ENCODE measurements at places on chromosomes 5 and 9.

- DNase-seq = no peak
Measured at GRCh38 chr9:14987858-14988257, 77.6 kb upstream of the FREM1 start.

GRCh38 chr9:20290257-20290656, 332.0 kb downstream of the MLLT3 start:
- peak; percentile 62 for DNase-seq

DNA sequence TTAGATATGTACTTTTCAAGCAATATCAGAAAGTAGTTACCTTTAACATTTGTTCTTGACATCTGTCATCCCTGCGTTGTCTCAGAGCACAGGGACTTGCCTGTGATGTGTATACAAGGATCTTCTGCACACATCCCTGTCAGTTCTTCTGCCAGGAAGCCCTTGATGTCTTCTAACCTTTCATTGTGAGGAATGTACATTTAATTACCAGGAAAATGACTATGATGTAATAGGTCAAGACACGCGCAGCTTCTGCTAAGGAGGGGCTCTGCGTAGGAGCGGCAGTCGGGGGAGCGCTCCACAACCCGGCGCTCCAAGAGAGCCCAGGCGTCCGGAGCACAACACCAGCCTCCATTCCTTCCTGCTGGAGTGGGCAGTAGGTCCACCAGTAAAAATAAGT, 119.7 kb downstream of the IRX2 start:
- no peak for DNase-seq

DNA sequence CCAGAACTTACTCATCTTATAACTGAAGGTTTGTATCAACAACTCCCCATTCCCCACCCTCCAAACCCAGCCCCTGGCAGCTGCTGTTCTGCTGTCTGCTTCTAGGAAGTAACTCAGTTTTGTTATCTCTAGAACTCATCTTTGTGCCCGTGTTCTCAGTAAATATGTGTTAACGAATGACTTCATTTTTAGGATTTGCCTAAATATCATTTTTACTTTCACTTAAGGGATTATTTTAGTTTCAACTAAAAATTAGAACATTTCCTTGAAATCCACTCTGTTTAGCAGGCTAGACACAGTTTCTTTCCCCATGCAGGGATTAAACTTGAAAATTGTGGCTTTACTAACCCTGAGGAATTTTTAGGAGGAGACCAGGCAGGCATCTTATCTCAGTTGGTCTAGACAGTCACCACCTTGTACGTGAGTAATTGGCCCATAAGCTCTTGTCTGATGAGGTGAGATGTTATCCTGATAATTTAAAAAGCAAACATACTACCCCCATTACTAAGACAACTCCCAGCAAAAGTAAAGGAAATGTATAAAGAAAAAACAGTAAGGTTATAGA, 68.2 kb upstream of the TNFAIP8 start:
- no peak for DNase-seq

- DNase-seq = no peak
Measured at GRCh38 chr9:69058101-69058500, 22.5 kb downstream of the FXN start.

- DNase-seq = no peak
Measured at GRCh38 chr5:111602817-111603445, 90.6 kb upstream of the STARD4 start.

GRCh38 chr9:111985315-111985714, 88.7 kb downstream of the UGCG start:
- DNase-seq = no peak

GRCh38 chr5:146669656-146670055, 153.7 kb upstream of the GPR151 start:
- no peak for DNase-seq

DNA sequence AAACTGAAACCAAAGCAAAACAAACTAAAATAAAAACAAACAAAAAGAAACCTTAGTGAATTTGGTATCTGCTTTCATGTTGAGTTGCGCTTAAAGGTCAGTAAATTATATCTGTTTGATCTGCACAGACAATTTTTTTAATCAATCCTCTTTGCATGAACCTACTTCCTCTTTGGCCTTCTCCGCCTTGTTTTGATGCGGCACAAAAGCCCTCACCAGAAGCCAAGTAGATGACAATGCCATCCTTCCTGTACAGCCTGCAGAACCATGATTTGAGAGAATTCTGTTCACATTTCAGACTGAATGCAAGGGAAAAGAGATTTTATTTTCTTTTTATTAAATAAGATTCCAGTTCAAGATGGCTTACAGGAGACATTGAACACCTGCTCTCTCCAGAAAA, 473.6 kb upstream of the FTMT start:
- no peak for DNase-seq

GRCh38 chr9:107481035-107481434, 8.5 kb downstream of the KLF4 start:
- DNase-seq = no peak

DNA sequence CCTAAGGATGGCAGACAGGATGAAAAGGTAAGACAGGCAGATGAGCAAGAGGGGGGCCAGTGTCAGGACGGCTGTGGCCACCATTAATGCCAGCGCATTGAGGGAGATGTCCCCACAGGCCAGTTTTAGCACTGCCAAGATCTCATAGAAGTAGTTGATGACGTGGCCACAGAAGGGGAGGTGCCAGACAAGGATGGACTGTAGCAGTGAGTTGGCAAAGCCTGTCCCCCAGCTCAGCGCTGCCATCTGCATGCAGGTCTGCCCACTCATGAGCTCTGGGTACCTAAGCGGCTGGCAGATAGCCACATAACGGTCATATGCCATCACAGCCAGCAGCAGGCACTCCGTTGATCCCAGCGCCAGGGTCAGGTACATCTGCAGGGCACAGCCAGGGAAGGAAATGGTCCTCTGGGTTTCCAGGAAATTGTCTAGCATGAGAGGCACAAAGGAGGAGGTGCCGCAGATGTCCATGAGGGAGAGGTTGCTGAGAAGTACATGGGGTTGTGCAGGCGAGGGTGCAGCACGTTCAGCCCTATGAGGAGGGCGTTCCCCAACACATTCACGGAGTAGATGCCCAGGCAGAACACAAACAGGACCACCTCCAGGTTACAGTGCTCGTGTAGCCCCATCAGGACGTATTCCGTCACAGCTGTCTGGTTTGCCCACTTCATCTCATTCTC, 10.8 kb downstream of the OR13J1 start:
- peak; percentile 33 for DNase-seq

- no peak for DNase-seq
Measured at GRCh38 chr5:151227918-151228447, 4.1 kb upstream of the CCDC69 start.

- no peak for DNase-seq
Measured at GRCh38 chr5:68922172-68922987, 171.4 kb upstream of the SLC30A5 start.

GRCh38 chr5:149381261-149381985, 2.3 kb upstream of the IL17B start:
- no peak for DNase-seq

- DNase-seq = no peak
Measured at GRCh38 chr5:89281766-89282553, 399.0 kb upstream of the MEF2C start.

DNA sequence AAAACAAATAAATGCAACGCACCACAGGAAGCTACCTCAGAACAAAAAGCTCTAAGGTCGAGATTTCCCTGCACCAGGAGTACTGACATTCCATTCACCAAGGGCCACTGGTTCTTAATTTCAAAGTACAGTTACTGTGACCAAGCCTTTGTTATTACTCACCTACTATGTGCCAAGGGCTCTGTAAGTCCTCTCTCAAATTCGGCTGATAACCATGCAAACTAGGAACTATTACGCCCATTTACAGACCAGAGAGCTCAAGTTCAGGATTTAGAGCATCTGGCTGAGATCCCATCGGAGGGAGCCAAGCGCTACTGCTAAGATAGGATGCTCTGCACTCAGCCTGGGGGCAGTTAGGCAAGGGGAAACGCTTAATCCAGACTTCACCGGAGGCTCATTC, 5.6 kb downstream of the MYO10 start:
- no peak for DNase-seq

DNA sequence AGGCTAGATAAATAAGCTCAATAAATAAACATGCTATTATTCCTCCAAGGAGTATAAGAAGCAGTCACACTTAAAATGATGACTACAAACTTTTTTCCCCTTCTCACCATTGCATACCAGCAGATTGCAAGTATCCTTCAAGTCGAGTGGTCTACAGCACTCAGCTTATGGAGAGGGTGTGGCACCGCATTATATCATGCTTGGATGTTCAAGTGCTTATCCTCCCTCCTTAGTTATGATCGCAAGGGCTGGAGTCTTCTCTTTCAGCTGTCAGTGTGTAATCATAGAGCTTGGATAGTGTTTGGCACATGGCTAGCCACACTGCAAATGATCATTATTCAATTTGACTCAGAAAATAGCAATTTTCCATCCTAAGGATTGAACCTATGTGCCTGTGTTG, 124.0 kb downstream of the CARTPT start:
- no peak for DNase-seq

- DNase-seq = no peak
Measured at GRCh38 chr5:15932066-15932465, 247.5 kb downstream of the MARCHF11 start.

DNA sequence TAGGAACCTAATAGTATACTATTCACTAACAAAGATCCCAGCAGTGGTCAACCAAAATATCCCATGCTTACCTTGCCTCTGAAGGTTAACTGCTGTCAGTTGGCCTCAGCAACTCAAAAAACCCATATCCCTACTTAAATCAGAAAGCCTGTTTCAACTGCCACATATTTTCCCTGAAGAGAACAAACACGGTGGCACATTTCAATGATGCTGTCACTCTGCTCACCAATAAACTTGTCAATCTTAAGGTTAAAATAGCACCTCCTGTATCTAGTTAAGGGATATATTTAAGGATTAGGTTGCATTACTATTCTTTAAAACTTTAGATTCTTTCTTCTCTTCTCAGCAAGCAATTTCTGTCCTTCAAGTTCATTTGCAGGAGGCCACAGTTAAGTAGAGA, 986.9 kb downstream of the CDH18 start:
- no peak for DNase-seq

- no peak for DNase-seq
Measured at GRCh38 chr5:50435168-50435567, 5.9 kb downstream of the EMB start.

DNA sequence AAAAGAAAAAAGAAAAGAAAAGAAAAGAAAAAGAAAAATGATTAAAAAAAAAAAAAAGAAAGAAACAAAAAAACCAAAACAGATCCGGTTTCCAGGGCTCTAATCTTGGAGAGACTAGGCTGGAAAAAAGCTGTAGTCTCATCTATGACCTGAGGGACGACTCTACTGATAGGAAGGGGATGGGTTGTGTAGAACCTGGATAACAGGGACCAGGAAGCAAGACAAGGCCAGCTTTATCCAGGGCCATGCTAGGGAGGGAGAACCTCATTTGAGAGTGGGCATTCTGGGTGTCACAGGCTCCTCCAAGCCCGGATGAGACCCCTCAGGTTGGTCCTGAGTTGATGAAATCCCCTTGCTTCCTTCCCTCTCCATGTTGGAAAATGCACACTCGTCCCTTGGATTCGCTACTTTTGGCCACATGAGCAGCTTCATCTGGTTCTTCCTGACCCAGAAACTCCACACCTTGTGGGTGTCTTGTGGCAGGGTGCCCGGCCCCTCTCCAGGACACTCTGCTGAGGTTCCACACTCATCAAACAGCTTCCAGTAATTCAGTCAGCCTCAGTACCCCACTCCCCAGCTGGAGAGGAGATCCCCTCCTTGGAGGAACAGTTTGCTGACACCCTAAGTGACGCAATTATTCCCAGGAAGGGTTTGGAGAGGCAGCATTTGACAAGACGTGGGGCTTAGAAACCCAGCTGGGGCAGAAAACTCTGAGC, 71.1 kb upstream of the LHFPL2 start:
- no peak for DNase-seq

DNA sequence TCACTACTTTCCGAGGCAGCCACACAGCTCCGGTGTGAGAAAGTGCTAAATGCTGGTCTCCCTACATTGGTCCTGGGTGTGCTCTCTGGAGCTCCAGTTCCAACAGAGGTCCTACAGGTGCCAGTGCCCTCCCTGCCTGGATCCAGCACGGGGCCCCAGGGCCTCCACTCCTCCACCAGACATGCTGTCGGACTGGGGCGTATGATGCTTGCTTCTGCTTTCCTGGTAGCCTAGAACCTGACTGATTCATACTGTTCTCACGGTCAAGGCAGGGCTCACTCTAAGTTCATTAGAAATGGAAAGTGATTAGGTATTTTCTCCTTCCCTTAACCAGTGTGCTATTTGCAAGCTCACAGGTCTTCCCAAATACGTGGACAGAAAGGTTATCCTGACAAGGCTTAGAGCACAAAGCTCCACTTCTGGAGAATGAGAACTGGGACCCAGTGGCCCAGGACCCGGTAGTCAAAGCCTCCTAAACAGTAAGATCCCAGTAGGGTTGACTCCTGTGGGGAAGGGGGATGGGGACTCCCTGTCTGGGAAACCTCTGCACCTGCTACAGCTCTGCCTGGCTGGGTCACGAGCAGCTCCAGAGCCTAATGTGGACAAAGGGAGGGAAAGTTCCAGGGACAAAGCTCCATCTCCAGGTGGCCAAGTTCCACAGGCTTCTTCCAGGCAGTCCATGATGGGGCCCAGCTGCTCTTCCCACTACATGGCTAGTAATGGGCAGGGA, 98.1 kb downstream of the PAX5 start:
- no peak for DNase-seq

DNA sequence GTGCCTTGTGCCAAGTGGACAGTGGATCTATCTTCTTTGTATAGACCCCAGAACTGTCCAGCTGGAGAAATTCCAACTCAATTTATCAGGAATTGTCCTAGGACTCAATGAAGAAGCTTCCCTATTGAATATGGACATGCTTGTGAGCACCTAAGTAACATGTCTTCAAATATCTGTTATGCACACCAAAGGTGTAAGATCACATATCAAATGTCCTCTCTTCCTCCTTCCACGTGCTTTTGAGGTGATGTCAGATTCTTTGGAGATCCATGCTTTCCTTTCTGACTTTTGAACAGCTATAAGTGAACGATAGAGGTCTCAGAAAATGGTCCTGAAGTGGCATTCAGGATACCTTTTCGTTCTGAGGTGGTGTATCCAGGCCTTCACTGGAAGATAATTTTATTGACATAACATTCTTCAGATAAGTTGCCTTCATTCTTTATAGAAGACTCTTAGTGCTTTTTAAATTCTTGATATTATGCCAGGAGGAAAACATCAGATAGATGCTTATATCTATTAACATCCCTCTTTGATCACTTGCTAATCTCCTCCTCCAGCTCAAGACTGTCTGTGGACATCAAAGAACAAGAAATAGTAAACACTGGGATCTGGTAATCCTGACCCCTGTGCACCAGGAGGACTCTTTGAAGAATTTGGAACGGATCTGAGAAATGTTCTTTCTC, 246.4 kb downstream of the SMARCA2 start:
- DNase-seq = no peak

DNA sequence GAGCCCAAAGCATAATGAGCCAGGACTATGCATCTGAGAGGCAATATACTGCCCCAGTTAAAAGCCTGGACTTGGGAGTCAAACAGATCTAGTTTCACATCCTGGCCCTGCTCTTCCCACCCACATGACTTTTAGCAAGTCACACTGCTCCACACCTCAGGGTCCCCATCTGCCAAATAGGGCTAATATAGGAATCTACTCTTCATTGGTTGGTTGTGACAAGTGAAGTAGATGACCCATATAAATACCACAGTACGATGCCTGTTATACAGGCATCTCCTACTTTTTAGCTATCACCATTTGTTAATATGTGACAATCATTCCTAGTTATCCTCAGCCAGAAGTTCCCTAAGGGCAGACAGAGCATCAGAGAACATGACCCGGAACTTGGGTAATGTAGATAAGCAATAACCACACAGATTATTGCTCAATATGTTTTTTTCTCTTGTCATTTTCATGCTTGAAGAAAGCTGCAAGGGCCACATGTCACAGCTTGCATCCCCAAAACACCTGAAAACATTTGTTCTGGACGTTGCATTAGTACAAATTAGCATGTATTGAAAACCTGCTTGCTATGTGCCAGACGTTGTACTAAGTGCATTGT, 20.4 kb downstream of the ADAM19 start:
- no peak for DNase-seq

All from femur (tissue), 1 donor.